ENCODE measurements at places on chromosomes 5 and 9.

- DNase-seq = no peak
These were observed 402.5 kb downstream of the NFIB start for GRCh38 chr9:13911473-13911872.

DNA sequence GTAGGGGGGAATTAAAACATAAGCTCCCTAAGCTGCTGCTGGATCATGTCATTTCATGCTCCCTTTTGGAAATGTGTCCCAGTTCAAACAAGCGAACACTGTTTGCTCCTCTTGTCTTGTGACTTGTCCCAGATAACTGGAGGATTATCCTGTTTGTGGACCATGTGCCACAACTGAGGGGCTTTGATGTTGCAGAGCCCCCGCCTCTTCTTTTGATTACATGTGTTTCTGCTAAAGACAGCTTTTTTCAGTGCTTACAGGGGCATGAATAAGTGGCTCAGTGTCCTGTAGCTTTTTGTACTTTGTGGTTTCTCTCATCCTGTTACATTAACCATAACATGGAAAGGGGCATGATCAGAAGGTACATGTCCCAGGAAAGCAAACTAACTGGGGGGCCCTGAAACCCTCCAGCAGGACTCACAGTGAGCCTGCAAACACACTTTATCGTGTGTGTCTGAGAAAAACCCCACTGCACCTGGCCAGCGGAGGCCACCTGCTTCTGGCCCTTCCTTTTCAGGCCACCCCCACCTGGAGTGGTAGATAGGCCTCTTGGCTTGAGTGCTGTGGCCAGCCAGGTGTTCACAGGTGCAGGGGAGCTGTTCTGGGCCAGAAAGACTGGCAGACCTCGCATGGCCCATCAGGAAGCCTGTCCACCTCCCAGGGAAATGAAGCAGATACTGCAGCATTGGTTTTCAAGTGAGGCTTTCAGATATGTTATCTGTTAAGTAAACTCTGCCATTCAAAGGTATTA, 285.6 kb downstream of the FANCC start:
- no peak for DNase-seq

GRCh38 chr5:78280261-78280660, 14.2 kb downstream of the AP3B1 start:
- DNase-seq = no peak

DNA sequence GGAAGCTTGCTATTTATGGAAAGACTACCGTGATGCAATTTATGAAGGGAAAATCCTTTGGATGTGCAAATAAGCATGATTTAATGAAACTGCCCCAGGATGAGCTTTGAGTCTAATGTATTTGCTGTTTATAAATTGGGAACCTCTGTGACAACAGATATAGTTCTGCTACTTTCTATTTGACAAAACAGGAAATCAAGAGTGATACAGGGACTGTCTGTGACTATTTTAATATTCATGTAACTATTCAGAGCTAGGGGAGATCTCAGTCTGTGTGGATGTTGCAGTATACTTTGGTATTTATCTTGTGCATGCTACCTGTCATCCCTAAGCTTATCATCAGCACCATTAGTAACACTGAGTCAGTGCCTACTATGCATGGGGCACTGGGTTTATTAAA, 132.1 kb downstream of the PDZD2 start:
- no peak for DNase-seq

DNA sequence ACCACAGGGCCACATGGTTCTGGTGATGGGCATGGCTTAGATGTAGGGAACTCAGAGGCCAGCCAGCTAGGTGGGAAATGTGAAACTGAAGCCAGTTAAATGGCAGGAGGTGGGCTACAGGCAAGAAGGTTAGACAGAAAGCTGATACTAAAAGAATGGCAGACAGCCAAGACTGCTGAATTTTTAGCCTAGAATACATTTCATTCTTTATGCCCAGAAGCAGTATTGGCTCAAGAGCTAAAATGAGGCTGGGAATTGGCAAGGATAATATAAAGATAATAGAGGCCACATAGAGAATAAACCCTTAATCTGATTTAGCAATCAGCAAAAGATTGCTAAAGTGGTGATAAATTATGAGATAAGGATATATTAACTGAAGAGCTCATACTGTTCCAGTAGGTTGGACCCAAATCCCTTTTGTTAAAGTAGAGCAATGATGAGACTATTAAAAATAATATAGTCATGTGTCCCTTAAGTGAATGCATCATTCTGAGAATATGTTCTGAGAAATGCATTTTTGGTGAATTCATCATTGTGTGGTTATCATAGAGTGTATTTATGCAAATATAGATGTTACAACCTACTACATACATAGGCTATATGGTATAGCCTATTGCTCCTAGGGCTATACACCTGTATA, 234.3 kb downstream of the CHSY3 start:
- no peak for DNase-seq

GRCh38 chr5:38330207-38330606, 71.8 kb downstream of the EGFLAM start:
- no peak for DNase-seq

GRCh38 chr5:150612405-150612804, 28.1 kb upstream of the SYNPO start:
- no peak for DNase-seq

DNA sequence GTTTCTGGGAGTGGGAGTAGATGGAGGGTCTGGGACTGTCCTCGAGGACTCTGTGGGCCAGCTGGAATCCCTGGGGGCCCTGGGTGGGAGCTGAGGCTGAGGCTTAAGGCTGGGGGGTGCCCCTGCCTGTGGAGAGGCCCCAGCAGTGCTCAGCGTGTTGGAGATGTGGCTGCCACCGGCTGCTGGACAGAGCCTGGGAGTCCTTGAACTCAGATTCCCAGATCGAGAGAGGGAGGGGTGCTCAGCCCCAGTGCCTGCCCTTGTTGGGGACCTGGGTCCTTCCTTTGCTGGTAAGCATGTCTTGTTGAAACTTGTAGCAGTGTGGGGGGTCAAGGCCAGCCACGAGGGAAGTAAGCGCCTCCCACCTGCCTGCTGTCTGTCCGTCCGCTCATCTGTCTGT, 10.7 kb downstream of the RXRA start:
- no peak for DNase-seq
